ENCODE measurements at places on chromosomes 2 and 18.
A peak's percentile ranks its signal among the peaks of the same experiment; 100 is the strongest.

DNA sequence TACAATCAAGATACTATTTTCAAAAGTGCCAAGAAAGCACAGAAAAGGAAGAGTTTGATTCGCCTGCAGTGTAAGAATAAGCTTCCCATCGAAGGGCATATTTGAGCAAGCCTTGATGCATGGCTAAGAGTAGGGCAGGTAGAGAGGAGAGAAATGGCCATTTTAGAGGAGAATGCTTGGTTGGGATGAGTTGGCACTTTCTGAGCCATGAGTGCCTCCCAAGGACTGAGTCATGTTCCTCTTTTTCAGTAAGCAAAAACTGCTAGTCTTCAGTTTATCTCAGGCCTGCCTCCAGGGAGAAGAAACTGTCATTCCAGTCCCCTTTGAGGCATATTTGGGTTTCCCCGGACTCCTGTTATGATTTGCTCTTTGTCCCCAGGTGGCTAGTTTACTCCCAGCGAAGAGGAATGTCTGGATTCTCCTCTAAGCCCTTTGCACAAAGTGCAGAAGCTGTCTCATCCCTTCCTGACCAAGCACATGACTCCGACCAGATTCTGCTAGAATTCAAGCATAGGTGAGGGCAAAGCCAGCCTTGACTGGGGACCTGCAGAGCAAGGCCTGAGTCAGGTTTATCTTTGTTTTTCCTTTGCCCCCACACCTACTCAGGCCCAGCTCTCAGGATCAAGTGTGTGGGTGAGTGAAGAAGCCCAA is 115.2 kb downstream of the TTC32 start:
- no peak for DNase-seq

DNA sequence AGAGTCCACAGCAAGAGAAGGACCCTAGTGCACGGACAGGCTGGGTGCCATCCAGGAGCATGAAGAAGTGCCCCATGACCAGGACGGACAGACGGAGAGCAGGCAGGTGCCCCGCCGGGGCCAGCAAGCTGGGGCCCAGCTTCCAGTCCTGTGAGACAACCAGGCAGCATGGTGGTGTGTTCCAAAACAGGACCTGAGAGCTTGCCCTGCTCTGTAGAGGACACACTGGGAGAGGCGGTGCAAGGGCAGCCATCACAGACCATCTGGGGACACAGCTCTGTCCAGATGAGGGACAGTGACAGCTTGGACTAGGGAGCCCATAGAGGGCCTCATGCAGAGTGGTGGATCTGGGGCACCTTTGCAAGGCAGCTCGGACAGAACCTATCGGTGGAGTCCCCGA is 279.8 kb downstream of the EIPR1 start:
- DNase-seq = peak; percentile 81

DNA sequence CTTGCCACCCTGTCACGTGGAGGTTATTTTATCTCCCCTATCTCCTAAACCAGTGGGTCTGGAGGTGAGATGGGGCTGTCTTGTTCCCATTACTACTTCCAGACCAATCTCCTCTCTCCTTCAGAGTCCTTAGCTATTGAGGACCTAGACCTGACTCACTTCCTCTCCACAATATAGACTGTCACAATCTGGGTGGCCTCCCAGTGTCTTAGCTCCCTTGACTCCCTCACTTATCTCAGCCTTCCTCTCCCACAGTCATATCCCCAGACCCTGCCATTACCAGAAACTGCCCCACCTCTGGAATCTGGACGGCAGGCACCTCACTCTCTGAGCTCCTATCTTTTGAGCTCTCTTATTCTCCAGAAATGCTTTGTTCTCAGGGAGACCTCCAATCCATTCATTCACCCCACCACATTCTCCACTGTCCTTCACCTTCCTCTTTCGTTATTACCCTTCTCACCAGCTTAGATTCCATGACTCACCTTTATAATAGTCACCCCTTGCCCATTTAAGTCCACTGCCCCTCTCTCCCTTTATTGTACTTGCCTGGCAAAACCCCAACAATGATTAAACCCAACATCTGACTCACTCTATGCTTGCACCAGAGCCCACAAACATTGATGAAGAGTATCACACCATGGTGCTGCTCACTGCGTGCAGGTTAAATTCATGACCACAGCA is 23.3 kb upstream of the SIX3 start:
- no peak for DNase-seq

DNA sequence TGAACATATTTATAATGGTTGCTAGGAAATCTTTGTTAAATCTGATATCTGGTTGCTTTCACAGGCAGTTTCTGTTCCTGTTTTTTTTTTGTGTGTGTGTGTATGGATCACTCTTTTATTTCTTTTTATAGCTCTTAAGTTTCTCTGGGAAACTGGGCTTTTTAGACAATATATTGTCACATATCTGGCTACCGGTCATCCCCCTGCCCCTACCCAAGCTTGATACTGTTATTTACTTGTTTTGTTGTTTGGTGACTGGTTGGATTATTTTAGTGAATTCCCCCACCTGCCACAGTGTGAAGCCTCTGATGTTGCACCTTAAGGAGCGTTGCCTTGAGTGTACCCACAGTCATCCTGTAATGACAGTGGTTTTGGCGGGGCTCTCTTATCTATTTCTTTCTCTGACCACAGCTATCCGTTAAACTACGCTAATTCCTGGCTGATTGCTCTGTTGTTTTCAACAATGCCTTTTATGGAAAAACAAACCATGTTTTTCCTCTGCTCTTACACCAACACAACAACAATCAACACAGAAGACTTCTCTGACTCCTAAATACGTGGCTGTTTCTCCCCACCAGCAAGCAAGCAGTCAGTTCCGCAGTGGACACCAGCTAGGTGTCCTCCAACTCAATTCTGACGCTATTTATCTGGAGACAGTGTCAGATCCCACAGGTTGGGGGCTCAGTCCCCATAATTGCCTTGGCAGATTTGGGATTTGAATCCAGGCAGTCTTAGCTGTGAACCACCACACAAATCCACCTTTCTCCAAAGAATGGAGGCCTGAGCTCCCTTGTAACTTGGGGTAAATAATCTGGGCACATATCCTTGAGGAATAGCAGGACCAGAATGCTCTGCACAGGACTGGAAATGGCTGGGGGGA is 10.9 kb downstream of the GNLY start:
- DNase-seq = no peak

- DNase-seq = no peak
Observed at GRCh38 chr2:171432206-171432968, 1.4 kb downstream of the METTL8 start.

DNA sequence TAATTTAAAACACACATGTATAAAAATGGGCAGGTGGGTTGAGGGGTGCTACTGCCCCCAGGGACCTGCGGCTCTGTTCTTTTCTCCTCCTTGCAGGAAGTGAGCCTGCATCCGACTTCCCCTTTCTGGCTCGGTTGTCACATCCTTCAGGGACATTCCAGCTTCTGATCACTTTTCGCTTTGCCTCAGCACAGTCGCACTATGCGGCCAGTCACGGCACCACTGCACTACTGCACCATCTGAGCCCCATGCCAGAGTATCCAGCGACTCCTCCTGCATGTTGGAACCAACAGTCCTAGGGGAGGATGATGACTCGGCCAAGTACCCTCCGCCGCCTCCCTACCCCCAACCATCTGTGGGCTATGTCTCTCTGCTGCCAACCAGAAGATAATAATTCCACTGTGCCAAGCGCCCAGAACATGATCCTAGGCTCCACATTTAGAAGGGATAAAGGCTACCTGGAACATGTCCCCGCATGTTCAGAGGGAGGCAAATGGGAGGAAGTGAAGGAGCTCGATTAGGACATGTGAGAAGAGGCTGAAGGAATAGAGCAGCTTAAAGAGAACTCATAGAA is 17.6 kb downstream of the CDC42EP3 start:
- DNase-seq = no peak

GRCh38 chr18:29326214-29326613 is 1149.3 kb upstream of the CDH2 start:
- no peak for DNase-seq

- no peak for DNase-seq
Observed at GRCh38 chr18:23998820-23999219, 15.7 kb upstream of the TTC39C start.

- no peak for DNase-seq
Observed at GRCh38 chr2:13714466-13714865, 918.1 kb upstream of the LRATD1 start.

GRCh38 chr2:129744649-129745048 is 234.8 kb upstream of the RAB6C start:
- no peak for DNase-seq

- DNase-seq = no peak
Observed at GRCh38 chr2:157625296-157625695, 3.4 kb downstream of the ACVR1C start.

DNA sequence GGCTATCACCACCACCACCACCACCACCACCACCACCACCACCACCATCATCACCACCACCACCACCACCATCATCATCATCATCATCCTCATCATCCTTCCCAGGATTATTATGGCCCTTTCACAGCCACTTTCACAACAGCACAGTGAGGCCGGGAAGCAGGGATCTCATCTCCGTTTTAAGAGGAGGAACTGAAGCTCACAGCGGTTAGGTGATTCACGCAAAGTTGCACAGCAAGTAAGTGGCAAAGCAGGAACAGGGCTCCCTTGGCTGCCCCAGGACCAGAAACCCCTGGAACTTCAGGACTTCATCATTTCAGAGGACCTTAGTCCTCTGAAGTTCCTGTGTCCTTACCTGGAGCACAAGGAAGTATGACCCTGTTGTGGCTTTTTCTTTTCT is 26.8 kb downstream of the MRPL35 start:
- DNase-seq = no peak

GRCh38 chr2:72415241-72415661 is 267.6 kb upstream of the CYP26B1 start:
- no peak for DNase-seq

- DNase-seq = no peak
Observed at GRCh38 chr2:134275058-134275862, 21.4 kb downstream of the MGAT5 start.

DNA sequence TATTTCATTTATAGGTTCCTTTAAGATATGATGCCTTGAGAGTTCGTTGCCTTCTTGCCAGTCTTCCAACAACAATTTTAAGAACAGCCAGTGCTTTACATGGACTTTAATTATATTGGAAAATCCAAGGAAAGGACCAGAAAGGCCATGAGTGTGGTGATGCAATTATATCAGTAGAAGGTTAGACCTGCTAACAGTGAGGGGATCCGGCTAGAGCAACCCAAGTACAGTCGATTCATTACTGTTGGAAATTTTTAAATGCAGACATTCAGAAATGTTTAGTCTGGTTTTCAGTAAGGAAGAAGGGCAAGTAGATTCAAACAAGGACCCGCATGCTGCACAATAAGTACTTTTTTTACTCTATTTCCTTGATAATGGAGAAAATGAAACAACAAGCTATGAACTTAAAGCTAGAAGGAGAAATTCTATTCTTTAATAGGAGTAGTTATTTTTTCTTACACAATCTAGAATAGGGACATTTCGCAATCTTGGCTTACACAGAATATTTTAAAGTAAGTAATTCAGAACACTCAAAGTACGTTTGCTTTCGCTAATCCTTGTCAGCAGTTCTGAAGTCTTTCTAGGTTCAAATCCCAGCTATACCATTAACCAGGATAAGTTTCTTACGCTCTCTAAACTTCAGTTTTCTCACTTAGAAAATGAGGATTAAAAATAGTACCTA is 405.5 kb downstream of the MEIS1 start:
- no peak for DNase-seq
